H1 (cell line): ENCODE measurements at places on chromosomes 4 and X. TPM values are rescaled to one million over a fixed set of nuclear protein-coding genes. Genes with fewer than 3 reads are reported as not detected.

RNF150 gene
- total RNA-seq: 4.8 and 6.3 TPM in 2 replicates

DNA sequence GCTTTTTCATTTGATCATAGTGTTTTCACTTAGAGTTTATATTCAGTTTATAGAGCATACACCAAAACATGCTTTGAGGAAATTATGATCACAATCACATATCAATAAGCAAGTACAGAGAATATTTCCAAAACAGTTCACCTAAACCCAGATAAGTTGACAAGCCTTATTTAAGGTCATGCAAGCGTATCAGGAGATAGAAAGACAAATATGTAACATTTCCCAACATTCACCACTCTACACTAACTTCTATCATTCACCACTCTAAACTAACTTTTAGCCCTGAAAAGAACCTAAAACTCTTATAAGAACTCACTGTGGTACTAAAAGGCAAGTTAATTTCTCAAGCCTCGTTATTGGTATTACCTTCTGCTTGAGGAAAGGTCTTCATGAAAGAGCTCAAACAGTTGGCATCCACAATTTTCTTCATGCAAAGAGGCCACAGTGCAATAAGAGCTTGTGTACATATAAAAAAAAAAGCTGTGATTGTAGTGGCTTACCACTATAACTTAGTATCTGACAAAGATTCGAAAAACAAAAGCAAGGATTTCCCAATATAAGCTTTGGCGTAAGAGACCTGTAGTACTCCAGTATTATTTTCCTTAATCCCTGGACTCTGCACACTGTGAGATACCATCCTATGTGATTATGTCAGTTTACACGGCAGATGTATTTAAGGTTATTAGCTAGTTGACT, 903.3 kb downstream of the STIM2 start:
- H3K27ac ChIP-seq: no peak overlapping the region
- no peaks in the 10 kb centered on the region for H3K36me3 ChIP-seq
- no peak overlapping the region for H3K4me3 ChIP-seq
- H3K4me1 ChIP-seq: no peaks in the 10 kb centered on the region
- no peak for DNase-seq
- H3K27me3 ChIP-seq: no peaks in the 10 kb centered on the region

- H3K27me3 ChIP-seq: no peaks in the 10 kb centered on the region
- H3K36me3 ChIP-seq: peaks cover 26% of the 10 kb centered on the region
- no peaks in the 10 kb centered on the region for H3K4me1 ChIP-seq
- H3K27ac ChIP-seq: no peak overlapping the region
- DNase-seq: no peak
Measured at GRCh38 chrX:2441466-2441865, 59.3 kb downstream of the DHRSX start.

- peaks cover 11% of the 10 kb centered on the region for H3K27me3 ChIP-seq
- no peaks in the 10 kb centered on the region for H3K36me3 ChIP-seq
- H3K4me3 ChIP-seq: no peak overlapping the region
- H3K4me1 ChIP-seq: no peaks in the 10 kb centered on the region
- no peak for DNase-seq
Measured at GRCh38 chr4:127776620-127777019, 5.5 kb upstream of the HSPA4L start.

DNA sequence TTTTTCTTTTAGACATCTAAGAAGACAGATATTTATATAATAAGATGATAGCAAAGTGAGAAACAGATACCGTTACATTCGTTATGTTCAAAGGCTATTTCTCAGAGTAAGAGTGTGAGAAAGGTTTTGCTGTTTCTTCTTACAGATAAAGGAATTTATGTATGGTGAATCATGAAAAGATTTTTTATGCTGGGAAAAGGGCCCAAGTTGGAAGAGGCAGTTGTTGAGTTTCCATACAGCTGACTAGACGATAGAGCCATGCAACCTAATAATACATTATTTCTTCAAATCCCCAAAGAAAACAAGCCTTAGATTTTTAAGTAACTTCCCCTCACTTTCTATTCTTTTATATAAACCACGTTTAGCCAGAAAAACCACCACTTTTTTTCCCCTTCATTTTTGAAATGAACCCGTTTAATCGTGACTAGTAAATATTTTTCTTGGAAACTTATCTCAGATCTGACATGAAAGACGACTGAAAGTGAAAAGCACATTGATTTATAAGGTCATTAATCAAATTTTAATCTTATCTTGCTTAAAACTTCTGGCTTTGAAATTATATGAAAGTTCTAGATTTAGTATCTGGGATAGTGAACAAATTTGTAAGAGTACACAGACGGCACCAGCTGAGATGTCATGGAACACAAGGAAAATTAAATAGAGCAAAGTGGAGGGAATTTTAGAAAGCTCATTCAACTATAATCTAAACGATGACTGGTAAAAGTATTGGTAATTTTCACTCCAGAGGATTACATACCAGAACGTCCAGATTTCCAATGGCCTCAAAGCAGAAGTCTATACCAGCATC, 10.9 kb downstream of the ADH6 start:
- no peak for DNase-seq
- peaks cover 7% of the 10 kb centered on the region; the same call in 1 of the 2 replicates for H3K4me1 ChIP-seq
- H3K27ac ChIP-seq: no peak overlapping the region
- H3K27me3 ChIP-seq: no peaks in the 10 kb centered on the region

GRCh38 chrX:76850851-76851250, 423.3 kb downstream of the MAGEE1 start:
- H3K4me1 ChIP-seq: no peaks in the 10 kb centered on the region
- H3K27me3 ChIP-seq: no peaks in the 10 kb centered on the region
- peak; percentile 33 for DNase-seq
- H3K4me3 ChIP-seq: no peak overlapping the region

GRCh38 chrX:13716905-13717304, 17.5 kb downstream of the TRAPPC2 start:
- no peak overlapping the region for H3K4me3 ChIP-seq
- no peak for DNase-seq
- no peaks in the 10 kb centered on the region for H3K4me1 ChIP-seq
- H3K27me3 ChIP-seq: no peaks in the 10 kb centered on the region
- H3K27ac ChIP-seq: no peak overlapping the region

- no peak for DNase-seq
- H3K36me3 ChIP-seq: no peaks in the 10 kb centered on the region
Measured at GRCh38 chr4:165398570-165398969, 19.8 kb downstream of the CPE start.
